ENCODE measurements at places on chromosomes 4 and X.
A peak's percentile ranks its signal among the peaks of the same experiment; 100 is the strongest.

DNA sequence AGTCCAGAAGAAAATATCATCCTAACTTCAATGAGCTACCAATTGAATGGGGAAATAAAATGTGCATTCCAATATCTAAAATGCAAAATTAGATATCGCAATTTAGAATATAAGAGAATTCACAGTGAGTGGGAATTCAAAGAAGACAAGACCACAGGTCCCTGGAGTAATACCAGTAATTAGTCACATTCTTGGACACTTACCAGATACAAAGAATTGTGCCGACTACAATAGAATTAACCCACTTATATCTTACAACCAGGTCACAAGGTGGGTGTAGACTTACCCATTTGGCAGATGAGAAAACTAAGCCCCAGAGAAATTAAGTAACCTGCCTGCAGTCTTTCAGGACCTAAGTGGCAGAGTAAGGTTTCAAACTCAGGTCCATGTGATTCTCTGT lies 84.3 kb upstream of the C1QTNF7 start:
- no peak for DNase-seq

GRCh38 chrX:57586360-57586759 lies 5.5 kb upstream of the ZXDB start:
- DNase-seq = no peak

- no peak for DNase-seq
Observed at GRCh38 chr4:5337731-5338130, 286.5 kb downstream of the STK32B start.

DNA sequence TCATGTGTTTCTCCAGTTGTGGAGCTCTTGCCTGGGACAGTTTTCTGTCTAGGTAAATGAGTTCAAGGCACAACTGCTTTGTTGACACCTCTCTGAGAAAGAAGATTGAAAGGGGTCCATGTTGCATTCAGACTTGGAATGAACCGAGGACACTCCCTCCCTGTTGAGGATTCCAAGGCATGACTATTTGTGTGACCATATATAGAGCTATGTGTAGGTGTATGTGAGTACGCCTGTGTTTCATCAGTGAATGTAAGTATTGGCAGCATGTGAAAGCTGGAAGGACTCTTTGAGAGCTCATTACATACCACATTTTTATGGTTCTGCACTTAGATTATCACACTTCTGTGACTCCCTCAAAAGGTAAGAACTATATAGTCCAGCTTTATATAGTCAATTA lies 3.4 kb downstream of the HEPH start:
- DNase-seq = no peak

DNA sequence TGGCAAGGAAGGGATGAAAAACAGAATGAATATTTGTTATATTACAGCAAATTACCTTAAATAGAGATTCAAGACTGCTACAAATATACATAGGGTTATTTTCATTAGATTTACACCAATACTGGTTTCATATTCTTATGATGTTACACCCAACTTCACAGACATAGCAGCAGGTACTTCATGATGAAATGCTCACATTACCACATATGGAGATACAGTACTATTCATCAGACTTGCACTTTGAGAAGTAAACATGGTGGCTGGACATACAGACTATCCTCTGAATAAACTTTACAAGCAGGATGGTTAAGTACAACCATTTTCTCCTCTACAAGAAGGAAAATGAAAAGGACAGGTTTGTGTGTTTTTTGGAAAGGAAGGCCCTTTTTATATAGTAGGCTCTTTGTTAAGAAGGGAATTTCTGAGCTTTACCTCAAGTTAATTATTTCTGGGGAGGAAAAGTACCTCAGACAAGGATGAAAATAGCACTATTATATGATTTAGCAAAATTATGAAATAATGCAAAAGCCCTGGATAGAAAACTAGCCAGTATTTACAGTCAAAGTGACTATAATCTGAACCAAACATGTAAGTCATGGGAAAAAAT lies 12.0 kb upstream of the FAM120C start:
- DNase-seq = no peak

DNA sequence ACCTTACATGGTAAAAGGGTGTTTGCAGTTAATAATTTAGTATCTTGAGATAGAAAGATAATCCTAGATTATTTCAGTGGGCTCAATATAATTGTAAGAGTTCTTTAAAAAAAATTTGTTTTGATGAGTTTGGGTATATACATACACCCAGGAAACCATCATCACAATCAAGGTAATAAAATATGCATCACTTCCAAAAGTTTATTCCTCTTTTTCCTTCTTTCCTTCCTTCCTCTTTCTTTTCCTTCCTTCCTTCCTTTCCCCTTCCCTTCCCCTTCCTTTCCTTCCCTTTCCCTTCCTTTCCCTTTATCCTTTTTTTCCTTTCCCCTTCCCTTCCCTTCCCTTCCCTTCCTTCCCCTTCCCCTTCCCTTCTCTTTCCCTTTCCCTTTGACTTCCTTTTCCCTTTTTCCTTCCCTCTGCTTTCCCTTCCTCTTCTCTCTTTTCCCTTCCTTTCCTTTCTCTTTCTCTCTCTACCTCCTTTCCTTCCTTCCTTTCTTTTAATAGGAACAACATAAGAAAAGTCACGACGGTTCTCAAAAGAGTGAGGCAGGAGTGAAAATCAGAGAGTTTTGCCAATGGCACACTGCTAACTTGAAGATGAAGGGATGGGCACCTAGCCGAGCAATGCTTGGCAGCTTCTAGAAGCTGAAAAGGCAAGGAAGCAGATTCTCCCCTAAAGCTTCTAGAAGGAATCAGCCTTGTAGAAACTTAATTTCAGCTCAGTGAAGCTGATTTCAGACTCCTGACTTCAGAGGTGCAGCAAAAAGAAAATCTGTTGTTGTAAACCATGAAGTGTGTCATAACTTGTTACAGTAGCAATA lies 2050.2 kb upstream of the AGA start:
- no peak for DNase-seq

- DNase-seq = no peak
Observed at GRCh38 chr4:153191795-153192363, 12.4 kb upstream of the TRIM2 start.

GRCh38 chr4:183766140-183766539 lies 107.0 kb downstream of the TRAPPC11 start:
- DNase-seq = no peak

DNA sequence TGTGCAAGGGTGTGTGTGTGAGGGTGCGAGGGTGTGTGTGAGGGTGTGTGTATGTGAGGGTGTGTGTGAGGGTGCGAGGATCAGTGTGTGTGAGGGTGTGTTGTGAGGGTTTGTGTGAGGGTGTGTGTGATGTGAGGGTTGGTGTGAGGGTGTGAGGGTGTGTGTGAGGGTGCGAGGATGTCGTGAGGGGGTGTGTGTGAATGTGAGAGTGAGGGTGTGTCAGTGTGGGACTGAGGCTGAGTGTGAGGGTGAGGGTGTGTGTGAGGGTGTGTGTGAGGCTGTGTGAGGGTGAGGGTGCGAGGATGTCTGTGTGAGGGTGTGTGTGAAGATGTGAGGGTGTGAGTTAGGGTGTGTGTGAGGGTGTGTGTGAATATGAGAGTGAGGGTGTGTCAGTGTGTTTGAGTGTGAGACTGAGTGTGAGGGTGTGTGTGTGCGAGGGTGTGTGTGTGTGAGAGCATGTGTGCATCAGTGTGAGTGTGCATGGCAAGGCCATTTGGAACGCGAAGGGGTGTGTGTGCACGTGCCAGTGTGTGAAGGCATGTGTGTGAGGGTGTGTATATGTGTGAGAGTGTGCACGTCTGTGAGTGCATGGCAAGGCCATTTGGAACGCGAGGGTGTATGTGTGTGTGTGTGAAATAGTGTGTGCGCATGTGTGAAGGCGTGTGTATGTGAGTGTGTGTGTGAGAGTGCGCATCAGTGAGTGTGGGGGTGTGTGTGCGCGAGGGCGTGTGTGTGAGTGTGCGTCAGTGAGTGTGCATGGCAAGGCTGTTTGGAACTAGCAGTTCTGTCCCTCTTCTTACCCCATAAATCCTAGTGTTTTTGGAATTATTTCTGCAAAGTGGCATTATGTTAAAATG lies 69.8 kb downstream of the RGS12 start:
- no peak for DNase-seq

- no peak for DNase-seq
Observed at GRCh38 chr4:41514766-41515481, 23.0 kb upstream of the LIMCH1 start.

GRCh38 chr4:5828005-5828391 lies 64.9 kb downstream of the CRMP1 start:
- DNase-seq = no peak

DNA sequence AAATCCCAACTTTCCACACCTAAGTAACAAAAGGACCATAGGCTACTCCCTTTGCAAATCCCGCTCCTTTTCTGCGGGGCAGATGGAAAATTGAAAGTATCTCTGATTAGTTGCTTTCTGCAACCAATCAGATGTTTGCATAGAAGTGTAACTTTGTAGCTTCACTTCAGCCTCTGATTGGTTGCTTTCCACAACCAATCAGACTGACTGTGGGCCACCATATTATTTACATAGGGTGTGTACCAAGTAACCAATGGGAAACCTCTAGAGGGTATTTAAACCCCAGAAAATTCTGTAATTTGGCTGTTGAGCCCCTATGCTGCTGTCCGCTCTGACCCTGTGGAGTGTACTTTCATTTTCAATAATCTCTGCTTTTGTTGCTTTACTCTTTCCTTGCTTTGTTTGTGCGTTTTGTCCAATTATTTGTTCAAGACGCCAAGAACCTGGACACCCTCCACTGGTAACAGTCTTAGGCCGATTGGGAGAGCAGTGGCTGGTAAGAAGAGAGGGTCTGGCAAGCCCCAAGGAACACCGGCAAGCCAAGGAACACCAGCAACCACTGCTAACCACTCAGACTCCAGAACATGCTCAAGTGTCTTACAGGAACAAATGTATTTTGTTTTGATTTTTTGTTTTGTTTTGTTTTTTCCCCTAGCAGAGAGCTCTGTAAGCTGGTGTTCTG lies 125.5 kb upstream of the MAP3K15 start:
- no peak for DNase-seq

- DNase-seq = peak; percentile 71
Observed at GRCh38 chrX:153599192-153600031, 473 bp upstream of the CCNQ start.

DNA sequence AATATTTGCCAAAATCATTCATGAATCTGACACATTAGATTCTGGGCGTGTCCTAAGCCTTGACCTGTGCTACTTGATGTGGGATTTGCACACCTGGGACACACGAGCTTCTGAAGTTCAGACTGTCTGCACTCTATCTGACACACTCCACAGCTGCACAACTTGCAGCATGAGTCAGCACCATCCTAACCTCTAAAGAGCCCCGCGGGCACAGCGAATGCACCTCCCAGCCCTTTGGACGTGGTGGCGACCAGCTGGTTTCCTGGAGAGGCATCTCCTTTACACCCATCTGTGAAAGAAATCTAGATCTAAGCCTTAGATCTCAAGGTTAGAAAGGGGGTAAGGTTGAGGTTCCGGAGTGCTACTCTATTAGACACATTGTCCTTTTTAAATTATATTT lies 69.2 kb downstream of the SORBS2 start:
- no peak for DNase-seq

DNA sequence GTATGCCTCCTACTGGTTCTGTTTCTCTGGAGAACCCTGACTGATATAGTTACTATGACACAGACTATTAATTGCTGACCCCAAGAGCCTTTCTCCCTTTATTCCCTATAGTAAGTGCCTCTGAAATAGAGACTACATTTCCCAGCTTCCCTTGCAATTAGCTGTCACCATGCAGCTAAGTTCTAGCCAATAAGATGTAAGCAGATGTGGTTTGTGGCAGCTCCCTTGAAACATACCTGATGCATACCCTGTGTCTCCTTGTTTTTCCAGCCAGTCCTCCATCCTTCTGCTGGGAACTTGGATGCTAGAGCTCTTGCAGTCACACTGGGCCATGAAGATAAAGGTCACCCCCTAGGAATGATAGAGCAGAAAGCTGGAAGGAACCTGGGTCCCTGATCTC lies 9.7 kb upstream of the TMEM165 start:
- DNase-seq = no peak

DNA sequence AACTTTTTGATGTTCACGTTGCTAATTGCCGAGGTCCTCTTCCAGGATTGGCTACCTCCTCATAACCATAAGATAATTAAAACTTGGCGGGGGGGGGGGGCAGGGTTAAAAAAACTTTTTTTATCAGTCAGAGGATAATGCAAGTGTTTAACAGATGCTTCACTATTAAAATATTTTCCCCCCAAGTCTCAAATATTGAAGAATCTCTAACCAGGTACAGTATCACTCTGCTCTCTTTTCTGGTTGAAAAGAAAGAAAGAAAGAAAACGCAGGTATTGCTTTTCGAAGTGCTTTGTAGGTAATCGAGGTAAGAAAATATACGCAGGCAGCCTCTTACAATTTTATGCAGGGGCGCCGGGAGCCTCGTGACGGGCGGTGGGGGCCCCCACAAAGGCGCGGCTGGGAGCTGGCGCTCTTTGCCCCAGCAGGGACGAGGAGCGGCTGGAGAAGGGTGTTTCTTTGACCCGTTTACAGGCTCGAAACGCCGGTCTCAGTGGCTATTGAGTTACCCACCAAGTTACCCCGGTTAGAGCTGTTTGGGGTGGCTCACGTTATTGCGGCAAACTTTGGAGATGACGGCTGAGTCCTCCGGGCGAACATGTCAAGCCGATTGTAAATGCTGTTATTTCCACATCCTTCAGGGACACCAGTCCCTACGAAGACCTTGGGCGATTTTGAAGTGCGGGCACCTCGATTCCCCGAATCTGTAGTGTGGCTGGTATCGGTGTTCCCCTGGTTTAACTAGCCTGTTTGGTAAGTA lies 477 bp upstream of the HAND2 start:
- no peak for DNase-seq

DNA sequence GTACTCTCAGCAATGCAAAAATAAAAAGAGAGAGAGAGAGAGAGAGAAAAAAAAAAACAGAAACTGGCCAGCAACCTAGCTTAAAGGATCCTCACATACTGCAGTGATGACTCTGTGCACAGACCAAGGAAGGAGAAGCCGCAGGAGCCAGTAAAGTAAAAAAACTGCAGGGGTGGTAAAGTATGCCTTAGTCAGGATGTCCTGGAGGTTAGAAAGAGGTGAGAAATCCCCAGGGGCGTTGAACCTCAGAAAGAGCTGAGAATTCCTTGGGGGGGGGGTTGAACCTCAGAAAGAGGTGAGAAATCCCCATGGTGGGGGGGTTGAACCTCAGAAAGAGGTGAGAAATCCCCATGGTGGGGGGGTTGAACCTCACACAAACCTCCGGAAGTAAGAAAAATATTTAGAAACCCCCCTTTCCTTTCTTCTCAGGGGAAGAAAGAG lies 48.0 kb downstream of the MAGEA9 start:
- peak; percentile 19 for DNase-seq

GRCh38 chr4:165844161-165844560 lies 28.9 kb upstream of the TLL1 start:
- no peak for DNase-seq

GRCh38 chr4:76950956-76951671 lies 1.6 kb downstream of the SEPTIN11 start:
- no peak for DNase-seq

GRCh38 chrX:150085881-150086280 lies 147.6 kb upstream of the EOLA2 start:
- no peak for DNase-seq
